ENCODE measurements at places on chromosomes 4 and X.

DNA sequence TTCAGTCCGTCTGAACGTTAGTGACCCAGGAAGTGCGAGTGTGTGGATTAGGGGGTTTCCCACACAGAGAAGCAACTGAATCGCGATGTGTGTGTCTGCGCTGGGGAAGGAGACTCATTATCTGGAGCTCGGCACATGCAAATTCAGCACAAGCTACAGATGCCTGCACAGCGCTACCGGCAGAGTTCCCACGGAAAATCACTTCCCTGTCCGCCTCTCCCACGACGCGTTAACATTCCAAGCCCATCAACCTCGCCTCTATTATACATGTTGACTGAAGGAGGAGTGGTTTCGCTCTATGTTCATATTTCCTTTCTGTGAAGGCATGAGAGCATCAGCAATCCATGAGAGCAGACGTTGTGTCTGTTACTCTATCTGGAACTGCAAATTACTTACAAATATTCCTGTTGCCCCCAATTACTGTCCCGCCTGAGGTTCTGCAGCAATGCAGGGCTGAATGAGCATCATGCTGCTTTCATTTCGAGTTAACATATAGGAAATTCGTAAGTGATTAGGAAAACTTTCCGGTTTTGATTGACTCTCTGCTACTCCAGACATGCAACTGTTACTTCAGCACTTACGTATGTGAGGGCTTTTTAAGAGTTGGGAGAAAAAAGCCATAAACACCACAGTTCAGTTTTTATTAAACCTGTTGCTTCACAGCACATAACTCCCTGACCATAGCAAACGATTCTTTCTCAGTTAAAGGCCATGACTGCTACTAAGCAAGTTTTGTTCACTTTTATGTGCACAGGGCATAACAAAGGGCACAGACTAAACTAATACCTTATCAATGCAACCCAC, 15.0 kb upstream of the MTNR1A start:
- no peak for DNase-seq

GRCh38 chrX:24842486-24842885, 148.8 kb downstream of the POLA1 start:
- DNase-seq: no peak

DNA sequence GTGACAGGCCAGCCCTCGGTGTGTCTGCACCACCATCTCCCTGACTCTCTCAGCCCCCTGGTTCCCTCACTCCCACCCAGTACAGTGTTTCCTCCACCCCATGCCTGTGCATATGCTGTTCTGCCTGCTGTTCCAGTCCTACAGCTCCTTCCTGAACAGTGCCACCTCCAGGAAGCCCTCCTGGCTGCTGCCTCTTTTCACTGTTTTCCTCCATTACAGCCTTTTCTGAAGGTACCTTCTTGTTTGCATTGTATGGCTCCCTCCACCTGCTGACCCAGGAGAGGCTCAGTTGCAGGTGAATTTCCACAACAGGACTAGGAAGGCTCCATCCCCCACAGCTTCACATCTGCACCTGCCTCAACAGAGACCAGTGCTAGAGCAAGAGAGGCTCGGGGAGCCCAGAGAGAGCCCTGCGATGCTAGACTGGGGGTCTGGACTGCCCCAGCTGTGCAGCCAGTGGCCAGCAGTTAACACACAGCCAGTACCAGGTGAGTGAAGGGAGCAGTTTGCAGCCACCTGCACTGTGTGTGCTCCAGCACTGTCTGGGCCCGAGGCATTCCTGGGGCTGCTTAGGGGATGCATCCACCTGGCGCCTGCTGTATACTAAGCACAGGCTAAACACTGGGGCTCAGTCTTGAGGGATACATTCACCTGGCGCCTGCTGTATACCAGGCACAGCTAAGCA, 92.0 kb downstream of the ADRA2C start:
- DNase-seq: no peak

GRCh38 chr4:123423819-123424218, 27.2 kb downstream of the SPRY1 start:
- DNase-seq: no peak

GRCh38 chrX:28589046-28589445, 1.8 kb downstream of the IL1RAPL1 start:
- DNase-seq: no peak
